ENCODE measurements at places on chromosomes 2 and 18.

GRCh38 chr2:44215827-44216226 lies 47.2 kb downstream of the PPM1B start:
- no peak for DNase-seq

DNA sequence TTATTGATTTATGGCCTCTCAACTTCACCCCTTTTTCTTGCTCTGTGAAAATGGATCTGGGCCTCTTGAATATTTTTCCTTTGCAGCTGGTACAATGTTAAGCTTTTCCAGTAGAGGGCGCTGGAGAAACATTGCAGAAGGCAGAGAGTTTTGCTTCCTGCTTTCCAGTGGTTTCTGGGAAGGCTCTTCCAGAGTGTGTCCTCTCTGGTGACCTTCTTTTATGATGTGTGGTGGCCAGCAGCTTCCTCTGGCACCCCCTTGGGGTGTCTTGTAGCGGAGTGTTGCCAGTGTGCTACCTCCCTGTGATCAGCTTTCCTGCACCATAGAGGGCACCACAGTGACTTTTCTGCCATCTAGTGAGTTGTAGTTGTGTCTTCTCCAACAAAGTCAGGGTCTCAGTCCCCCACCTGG lies 25.4 kb upstream of the MGAT5 start:
- no peak for DNase-seq

- no peak for DNase-seq
Measured at GRCh38 chr2:212901604-212902275, 249.7 kb downstream of the IKZF2 start.

- DNase-seq, result no peak
Measured at GRCh38 chr2:105712981-105713596, 31.6 kb upstream of the NCK2 start.

DNA sequence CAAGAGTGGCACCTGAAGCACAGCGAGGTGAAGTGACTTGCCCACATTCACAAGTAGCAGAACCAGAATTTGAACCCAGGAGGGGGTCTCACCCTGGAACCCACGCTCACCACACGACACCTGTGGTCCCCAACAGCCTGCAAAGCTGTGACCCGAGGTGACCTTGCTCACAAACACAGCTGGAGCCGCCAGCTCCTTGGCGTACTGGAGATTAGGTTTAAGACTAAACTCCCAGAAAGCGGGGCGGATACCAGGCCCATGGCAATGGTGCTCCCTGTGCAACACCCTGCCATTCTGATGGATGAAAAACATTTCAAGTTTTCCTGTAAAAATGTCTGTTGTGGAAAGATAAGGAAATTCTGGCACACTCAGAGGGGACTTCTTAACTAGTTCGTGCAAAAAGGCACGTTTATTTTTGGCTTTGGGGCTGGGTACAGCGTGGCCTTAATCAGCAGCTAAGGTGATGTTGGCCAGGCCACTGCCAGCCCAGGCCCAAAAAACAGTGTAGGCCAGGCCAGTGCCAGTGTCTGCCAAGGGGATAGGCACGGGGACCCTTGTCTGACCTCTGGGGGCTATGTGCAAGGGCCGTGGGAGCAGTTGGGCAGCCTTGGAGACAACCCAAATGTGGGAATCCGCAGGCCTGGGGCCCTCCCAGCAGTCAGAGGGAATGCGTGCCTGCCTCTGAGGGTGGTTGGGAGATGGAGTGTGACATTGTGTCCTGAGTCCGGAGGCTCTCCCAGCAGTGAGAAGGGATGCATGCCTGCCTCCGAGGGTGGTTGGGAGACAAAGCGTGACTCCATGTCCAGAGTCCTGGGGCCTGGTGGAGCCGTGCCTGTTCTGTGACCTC lies 185.0 kb upstream of the HS6ST1 start:
- no peak for DNase-seq

DNA sequence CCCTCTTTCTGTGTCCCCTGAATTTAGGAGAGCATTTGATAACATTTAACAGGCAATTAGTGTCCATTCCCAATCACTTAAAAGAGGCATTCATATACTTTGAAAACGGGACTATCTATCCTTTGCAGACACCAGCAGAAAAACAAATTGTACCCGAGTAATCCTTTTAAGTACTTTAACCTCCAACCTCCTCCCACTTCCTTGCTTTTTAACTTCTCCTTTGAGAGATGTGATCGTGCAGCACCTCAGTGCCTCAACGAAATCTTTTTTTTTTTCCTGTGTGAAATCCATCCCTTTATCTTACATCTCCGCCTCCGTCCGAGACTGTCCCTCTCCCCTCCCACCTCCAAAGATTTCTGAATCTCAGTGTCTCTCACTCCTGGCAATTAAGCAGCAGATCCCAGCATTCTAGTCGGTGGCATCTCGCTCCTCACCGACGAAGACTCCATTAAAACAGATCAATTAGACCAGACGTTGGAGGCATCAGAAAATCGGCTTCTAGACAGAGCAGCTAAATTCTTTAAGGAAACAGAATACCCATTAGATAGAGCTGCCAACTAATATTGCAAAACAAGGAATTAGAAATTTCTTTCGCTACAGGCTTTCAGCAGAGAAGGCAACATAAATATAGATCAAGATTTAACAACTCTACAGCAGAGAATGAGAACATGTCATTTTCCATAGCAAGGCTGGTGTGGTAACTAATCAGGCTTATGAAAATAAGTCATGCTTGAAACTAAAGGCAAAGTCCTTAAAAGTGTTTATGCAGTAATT lies 1.9 kb upstream of the TMEFF2 start:
- no peak for DNase-seq

DNA sequence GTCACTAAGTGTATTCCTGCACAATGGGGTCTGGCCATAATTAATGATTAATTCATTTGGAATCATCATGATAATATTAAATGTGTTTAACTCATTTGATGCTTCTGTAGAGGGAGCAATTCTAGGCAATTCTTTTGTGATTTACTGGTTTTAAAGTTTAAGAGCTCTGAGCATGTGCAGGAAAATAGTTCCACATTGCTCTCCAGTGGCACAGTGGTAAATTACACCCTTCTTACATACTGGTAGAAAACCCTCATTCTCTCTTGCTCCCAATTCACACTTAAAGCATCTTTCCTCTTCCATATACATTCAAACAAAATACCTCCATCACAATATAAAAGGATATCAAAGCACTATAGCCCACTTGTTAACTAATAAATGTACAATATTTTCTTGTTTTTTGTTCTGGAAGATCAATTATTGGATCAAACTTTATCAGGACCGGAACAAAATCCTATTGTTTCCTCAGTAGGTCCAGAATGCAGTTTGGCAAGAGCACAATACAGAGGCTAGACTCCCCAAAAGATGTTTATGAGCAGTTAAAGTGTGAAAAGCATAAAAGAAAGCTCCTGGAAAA lies 844.3 kb downstream of the MBD2 start:
- DNase-seq, result no peak

DNA sequence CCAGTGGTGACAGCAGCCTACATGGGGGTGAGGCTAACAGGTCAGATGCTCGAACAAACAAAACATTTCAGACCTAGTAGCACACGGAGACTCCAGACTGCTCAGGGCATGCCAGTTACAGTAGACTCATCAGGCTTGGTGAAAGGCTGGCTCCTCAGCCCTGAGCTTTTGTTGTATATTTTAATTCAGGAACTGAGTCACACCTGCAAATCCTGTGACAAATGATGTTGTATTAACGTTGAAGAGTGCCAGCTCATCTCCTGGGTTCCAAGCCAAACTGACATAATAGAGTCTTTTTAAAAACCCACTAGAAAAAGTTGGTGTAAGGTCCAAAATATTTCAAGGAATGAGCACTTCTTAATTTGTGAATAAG lies 65.3 kb downstream of the C1D start:
- no peak for DNase-seq

- no peak for DNase-seq
Measured at GRCh38 chr2:205540036-205540435, 142.3 kb upstream of the NRP2 start.

DNA sequence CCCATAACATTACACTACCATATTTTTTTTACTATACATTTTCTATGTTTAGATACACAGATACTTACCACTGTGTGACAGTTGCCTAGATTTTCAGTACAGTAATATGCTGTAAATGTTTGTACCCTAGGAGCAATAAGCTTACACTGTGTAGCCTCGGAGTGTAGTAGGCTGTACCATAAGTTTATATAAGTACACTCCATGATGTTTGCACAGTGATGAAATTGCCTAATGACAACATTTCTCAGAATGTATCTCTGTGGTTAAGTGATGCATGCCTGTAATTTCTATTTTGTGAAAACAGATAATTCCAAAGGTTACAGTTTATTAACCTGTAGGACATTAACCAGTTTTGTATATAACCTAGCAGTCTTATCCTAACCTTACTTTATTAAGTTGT lies 128.1 kb upstream of the RBMS1 start:
- DNase-seq, result no peak

- DNase-seq, result no peak
Measured at GRCh38 chr2:161052214-161052613, 108.0 kb upstream of the TANK start.

DNA sequence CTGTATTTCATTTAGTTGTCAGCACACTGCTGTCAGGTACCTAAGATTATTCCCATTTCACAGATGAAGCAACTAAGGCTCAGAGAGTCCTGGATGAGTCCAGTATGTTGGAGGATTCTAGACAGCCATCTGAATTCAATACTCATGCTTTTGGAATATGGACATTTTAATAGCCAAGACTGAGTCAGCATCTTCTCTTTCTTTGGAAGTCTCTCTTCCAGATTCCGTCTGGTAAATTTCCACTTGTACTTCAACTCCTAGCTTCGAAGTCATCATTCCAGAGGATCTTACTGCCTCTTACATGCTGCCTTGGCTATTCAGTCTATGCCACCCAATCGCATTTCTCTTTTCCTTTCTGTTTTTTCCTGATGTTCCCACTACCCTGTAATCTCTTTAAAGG lies 40.6 kb downstream of the INSIG2 start:
- DNase-seq, result no peak

- DNase-seq, result no peak
Measured at GRCh38 chr18:58110398-58110797, 66.4 kb downstream of the NEDD4L start.

DNA sequence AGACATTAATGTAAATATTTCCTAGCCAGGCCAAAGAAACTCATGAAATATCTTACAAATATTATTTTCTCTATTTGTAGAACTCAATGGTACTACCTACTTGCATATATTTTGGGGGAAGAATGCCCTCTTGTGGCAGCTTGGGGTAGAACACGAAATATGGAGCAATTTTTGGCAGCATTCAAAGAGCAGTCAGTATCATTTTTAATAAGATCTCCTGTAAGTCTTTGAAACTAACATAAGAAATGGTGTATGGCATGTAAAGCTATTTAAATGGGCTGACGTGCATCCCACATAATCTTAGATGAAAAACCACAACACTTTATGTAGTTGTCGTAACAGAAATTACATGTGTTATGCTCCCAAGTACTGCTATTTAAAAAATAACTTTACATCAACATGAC lies 62.3 kb upstream of the CCDC195 start:
- peak; percentile 44 for DNase-seq

- no peak for DNase-seq
Measured at GRCh38 chr2:189798312-189799029, 14.2 kb downstream of the PMS1 start.

DNA sequence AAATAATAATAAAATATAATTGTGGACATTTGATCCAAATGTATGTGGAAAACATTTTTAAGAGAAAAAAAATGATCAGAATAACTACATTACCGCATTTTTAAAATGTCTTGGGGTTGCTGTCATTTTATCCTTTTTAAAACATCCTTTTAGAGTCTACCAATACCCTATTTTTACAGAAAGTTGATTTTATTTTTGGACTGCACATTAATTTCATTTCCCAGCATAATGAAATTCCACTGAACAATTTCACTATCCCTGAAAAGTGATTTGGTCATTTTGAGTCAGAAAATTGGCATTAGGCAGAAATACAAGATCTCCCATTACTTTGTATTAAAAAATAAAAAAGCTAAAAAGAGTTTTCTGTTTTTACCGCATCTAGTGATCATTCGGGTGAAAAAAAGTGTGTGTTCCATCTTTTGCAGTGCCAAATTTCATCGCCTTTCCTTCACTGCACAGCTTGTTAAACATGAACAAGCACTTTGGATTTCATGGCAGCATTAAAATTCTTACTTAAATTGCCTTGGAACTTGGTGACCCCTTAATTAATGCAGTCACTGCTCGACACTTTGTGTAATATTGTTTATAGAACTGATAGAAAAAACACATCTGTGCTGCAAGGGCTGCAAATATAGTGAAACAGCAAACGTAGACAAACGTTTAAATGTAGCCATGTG lies 611.7 kb downstream of the TSN start:
- DNase-seq, result no peak

GRCh38 chr2:9657731-9658130 lies 26.9 kb upstream of the YWHAQ start:
- no peak for DNase-seq

DNA sequence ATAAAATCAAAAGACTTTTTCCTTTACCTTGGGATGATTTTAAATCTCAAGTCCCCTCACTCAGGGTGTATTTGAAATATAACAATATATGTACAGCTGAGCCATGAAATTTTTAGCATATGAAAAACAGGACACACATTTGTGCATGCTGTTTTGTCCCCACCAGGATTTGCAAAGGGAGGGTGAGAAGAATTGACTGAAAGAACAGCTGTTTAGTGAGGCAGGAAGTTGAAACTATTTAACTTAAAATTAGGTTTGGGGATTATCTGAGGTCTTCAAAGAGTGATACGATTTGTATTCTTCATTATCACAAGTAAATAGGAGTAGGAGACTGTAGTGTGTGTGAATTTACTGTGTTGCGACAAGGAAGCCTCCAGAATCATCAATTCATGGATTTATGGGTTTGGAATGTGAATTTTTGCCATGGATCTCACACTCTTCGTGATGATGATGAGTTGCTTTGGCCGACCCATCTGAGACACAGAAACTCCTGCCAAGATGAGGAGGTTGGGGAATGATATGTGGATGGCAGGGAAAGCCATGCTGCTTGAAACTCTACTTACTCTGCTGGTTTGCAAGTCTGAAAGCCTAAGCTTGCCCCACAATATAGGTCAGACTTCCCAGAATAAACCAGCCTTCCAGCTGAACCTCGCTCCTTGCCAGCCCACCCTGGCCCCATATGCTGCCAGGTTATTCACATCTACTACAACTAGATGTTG lies 31.0 kb upstream of the SPATS2L start:
- DNase-seq, result no peak

DNA sequence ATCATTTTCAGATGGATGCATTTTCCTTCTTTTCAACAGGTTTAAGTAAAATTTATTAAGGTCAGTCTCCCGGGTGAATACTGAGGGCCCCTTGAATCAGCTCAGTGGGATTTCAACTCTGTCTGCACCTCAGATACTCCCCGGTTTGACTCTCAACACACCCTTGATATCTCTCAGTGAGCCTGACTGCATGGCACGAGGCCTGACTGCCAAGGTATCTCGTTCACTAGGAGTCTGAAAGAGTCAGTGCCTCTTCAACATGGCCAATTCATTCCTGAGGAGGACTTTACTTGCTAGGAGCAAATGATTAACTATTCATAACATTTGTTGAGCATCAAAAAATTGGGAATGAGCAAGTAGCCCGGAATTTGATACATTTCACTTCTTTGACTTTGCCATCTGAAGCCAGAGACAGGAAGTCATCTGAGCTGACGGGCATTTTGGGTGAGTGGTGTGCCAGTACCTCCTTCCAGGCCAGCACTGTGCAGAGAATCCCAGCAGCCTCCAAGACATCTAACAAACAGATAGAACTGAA lies 81.0 kb downstream of the VAPA start:
- no peak for DNase-seq
